SJSA1 (cell line): ENCODE measurements at places on chromosomes 1 and 21.
A peak's percentile ranks its signal among the peaks of the same experiment; 100 is the strongest.

DNA sequence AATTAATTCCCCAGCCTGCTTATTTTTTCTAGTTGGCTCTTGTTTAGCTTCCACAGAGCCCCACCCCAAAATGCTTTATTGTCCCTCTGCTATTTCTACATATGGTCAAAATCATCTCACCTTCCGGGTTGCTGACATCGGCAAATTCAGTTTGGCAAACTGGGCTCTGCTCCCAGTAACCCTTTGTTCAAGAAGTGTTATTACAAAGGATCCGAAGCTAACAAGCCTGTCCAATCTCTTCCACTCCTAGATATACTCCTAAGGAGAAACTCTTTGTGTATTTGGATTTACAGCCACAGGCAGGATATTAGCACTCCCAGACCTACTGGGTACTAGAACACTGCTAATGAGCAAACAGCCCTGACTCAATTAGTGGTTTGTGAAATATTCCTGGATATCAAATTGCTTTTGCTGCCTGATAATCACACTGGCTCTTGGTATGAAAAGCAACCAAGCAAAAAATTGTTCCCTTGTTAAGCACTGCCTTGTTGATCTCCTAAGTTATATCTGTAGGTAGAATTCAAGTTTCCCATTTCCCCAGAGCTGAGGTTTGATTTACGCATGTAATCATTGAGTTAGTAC lies 4.0 kb downstream of the JUN start:
- peak; percentile 69 for DNase-seq

GRCh38 chr1:14506471-14507255 lies 91.8 kb upstream of the KAZN start:
- no peak for DNase-seq

DNA sequence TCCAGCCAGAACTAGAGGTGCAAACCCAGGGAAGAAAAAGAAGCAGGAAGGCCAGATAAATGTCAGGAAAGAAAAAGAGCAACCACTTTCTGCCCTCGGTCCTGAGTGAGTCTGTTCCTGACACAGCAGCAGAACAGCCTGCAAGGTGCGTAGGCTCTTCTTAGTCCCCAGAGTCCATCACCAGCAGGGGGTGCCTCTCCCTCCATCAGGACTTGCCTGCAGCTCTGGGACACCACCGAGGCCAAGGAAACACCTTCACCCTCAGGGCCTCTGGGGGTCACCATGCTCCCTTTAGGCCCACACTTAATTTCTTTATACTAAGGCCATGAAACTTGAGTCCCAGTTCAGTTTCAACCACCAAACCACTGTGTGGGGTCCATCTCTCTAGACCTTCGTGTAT lies 43.7 kb upstream of the NFASC start:
- DNase-seq, result no peak

- no peak for DNase-seq
These were observed 136.0 kb downstream of the PLXNA2 start for GRCh38 chr1:208108213-208108608.

DNA sequence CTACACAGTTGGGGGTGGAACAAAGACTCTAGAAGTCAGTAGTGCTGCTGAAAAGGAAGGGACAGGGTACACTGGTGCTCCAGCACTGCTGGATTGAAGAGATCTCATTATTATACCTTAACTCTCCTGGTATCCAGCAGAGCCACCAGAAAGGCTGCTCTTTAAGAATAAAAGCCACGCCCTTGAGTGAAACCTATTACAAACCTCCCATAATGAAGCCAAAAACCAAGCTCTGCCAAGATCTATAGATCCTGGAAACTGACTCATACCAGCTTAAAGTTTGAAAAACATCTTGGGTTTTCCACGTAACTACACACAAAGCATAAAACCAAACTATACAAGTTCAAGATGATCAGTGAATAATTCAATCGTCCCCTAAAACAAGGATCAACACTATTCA lies 38.0 kb downstream of the ADSS2 start:
- DNase-seq, result no peak

- no peak for DNase-seq
These were observed 15.7 kb downstream of the GPR157 start for GRCh38 chr1:9112961-9113880.

GRCh38 chr1:99811075-99811474 lies 39.1 kb upstream of the AGL start:
- no peak for DNase-seq

- no peak for DNase-seq
These were observed 21.7 kb upstream of the SH3D21 start for GRCh38 chr1:36284517-36284916.

DNA sequence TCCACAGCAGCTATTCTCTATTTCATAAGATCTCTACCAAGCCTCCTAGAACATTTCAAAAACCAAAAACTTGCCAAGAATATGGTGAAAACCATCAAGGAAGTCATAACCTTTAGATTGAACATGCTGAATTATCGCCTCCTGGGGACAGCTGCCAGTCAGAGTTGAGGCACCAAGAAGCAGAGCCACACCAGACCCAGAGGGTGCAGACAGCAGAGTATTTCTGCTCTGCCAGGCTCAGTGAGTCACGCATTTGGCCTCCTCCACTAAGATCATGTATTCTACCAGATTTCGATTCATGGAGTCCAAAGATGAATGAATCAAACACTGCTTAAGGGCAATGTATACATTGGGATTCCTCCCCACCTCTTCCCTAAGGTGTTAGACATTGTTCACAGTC lies 2.1 kb downstream of the F3 start:
- DNase-seq, result peak; percentile 55

GRCh38 chr1:185768371-185768770 lies 34.2 kb downstream of the HMCN1 start:
- DNase-seq, result no peak

- DNase-seq, result no peak
These were observed 7.5 kb downstream of the NBPF1 start for GRCh38 chr1:16605532-16606505.

- no peak for DNase-seq
These were observed 23.5 kb upstream of the VAMP3 start for GRCh38 chr1:7747605-7748004.

- no peak for DNase-seq
These were observed 26.2 kb upstream of the SNX27 start for GRCh38 chr1:151585622-151586021.

DNA sequence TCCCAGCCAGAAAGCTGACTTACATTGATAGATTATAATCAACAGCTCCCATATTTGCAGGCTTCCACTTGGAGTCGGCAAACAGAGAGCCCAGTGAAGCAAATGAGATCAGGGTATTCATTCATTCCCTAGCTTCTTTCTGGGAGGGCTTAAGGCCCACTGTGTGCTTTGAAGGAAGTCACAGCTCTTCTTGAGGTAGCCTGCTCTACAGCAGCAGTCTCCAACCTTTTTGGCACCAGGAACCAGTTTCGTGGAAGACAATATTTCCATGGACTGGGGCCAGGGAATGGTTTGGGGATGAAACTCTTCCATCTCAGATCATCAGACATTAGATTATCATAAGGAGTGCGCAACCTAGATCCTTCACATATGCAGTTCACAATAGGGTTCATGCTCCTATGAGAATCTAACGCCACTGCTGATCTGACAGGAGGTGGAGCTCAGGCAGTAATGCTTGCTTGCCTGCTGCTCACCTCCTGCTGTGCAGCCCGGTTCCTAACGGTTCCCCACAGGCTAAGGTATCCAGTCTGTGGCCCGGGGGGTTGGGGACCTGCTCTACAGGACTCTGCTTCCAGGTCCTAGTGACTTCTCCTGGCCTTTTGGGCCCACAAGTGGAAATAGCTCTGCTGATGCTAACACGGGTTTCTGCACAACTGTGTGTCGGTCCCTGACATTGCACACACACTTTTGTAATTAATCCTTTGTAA lies 13.7 kb upstream of the ADAM30 start:
- DNase-seq, result no peak

DNA sequence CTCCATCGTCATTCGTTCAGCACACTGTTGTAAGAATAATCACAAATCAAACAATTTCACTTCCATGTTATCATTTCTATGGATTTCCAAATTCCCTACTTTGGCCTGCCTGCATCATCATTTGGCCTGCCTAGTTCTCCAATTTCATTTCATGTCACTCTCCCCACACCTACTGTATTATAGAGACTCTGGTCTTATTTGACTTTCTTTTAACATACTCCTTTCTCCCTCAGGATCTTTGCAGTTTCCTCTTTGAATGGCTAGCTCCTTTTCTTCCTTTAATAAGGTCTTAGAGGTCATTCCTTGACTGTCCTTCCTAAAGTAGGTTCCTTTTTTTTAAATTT lies 36.3 kb upstream of the PODN start:
- DNase-seq, result no peak
